ENCODE measurements at places on chromosomes 7 and 10.

DNA sequence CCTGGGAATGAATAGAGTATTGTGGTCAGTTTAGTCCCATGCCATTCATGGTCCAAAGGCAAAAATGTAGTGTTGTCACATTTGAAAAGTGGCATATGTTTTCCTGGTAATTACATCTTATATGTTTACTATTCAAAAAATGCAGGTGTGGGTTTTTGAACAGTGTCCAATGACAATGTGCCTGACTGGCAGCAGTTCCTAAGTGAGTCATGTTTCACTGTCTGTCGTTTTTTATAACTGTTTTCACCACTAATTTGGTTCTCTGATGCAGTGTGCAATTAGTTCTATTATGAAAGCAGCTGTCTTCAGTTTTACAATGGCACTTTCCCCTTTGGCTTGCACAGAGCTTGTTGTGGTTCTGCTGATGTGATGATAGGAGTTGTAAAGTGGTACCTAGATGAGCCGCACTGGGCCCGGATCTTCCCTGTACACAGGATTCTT lies 162.3 kb downstream of the SEM1 start:
- DNase-seq: peak; percentile 79

GRCh38 chr7:102830197-102830596 lies 81.4 kb downstream of the FAM185A start:
- no peak for DNase-seq

- DNase-seq: no peak
Observed at GRCh38 chr7:159144758-159145489, at the start of gene VIPR2. Gene VIPR2, minus strand, starts transcription at chr7:159144867. Its CDS starts 96 bp downstream, at chr7:159144771.

GRCh38 chr10:26696786-26697162 lies 727 bp upstream of the PDSS1 start:
- no peak for DNase-seq

- no peak for DNase-seq
Observed at GRCh38 chr10:14758994-14759664, 15.6 kb downstream of the FAM107B start.

- DNase-seq: no peak
Observed at GRCh38 chr10:37947526-37947925, 28.9 kb downstream of the ZNF25 start.
